ENCODE measurements at places on chromosomes 6 and 20.

- no peak for DNase-seq
Observed at GRCh38 chr20:24027229-24027628, 38.6 kb upstream of the GGTLC1 start.

DNA sequence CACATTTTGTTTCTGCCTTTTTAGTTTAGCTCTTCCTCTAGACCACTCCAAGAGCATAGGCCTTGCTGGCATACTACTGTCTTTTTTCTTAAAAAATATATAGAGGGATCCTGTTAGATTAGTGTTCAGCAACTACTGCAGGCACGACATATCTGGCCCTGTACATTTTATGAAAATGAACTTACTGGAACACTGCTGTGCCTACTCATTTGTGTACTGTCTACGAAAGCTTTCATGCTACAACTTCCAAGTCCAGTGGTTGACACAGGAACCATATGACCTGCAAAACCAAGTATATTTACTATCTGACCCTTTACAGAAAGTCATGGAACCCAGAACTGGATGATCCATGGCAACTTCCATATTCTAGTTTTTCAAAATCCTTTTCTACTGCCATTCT lies 66.6 kb upstream of the SPTLC3 start:
- DNase-seq: no peak

DNA sequence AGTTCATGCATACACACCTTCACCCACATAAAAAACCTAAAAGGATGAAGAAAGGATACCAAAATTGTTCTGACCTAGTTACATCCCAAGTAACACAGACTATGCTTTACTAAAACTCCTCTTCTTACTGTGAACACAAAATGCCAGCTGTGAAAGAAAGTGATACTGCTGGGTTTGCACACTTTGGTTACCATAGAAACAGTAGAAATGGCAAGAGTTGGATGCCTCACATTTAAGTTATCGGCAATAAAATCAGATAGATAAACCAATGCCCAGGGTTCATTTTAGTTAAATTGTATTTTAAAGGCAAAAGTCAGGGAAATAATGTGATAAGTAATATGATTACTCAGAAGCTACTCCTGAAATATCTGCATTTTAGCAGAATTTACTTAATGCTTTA lies 161.9 kb downstream of the CDK19 start:
- no peak for DNase-seq

- DNase-seq: no peak
Observed at GRCh38 chr20:43662943-43663655, 3.8 kb upstream of the MYBL2 start.

DNA sequence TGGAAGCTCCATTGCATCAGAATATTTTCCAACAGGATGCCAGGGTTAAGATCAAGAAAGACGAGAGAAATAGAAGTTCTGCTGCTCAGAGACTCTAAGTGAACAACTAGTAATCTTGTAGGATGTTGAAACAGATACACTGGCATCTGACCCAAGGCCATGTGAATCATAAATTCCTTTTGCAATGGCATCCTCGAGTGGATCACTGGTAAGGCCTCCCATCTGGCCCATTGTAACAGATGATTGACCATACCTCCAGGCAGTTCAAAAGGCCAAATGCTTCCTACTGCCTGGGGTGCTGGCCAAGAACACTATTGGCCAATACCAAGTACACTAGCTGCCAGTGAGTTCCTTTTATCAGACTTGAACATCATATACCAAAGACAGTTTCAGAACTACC lies 9.9 kb upstream of the SLC17A3 start:
- DNase-seq: no peak

DNA sequence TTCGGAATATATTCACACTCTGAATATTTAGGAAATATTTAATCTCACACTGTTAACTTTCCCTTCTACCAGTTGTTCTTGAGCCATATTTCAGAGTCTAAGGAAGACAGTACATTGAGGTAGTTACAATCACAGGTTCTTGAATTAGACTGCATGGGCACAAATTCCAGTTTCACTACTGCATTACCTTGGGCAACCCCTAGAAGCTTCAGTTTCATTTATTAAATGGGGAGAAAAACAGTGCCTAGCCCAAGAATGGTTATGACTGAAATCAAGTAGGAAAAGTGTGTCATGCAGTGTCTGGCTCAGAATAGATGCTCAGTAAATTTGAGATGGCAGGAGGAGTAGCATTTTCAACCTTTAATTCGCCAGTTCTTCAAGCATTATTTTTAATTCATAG lies 124.5 kb upstream of the SAMD5 start:
- DNase-seq: no peak

- DNase-seq: no peak
Observed at GRCh38 chr6:125812394-125813292, 21.9 kb downstream of the NCOA7 start.

- DNase-seq: no peak
Observed at GRCh38 chr6:126812010-126812409, 306.5 kb upstream of the RSPO3 start.

GRCh38 chr6:38775870-38776269 lies 60.8 kb downstream of the DNAH8 start:
- no peak for DNase-seq

GRCh38 chr6:24985323-24985722 lies 49.6 kb upstream of the RIPOR2 start:
- no peak for DNase-seq

- no peak for DNase-seq
Observed at GRCh38 chr6:70045413-70045812, 179.1 kb downstream of the COL19A1 start.

DNA sequence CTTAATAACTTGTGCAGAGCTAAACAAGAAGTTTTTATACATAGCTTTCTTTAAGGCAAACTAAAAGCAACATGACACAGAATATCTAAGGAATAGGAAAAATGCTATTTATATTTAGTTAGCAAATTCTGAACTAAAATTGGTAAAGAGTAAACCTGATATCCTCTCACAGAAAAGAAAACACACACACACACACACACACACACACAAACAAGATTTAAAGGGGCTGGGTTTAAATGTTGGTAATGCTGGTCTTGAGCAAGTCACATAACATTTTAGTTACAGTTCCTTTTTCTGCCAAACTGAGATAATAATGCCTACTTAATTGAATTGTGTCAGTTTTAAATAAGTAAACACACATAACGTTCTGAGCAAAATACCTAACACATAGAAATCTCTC lies 1.6 kb downstream of the TRDN start:
- no peak for DNase-seq

DNA sequence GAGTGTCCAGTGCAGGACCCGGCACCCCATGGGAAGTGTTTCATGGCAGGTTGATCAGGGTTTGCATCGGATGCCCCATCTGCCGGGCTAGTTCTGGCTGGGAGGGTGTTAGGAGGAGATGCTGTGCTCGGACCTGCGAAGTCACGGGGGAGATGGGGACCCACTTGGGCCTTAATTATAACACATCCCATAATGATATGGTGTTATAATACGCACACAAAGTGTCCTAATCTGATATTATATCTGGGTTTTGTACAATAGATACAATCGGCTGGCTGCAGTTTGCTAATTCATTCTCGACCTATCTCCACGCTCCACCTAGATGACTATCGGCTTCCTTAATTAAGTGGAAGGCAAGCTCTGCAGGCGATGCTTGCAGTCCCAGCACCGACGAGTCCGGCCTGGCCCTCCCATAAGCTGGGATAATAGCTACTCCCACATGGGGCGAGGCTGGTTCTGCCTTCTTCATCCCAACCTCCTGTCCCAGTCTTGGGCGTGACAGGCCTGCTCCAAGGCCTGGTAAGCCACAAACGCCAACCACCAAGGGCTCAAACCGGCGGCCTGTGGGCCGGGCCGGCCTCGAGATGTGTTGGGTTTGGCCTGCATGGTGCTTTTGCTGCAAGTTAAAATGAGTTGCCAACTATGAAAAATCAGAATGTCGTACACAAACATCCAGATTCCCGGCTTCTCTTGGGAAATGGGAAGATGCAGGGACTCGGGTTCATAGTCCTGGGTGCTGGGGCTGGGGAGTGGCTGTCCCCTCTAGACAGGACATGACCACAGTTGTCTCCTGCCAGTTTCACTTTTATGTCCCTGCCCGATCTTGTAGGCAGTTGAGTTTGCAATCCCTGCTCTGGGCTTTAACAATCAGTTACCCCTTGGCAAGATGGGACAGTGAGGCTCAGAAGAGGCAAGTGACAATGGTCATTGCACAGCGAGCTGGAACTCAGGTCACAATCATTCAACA lies 32.7 kb downstream of the CEBPB start:
- DNase-seq: no peak

DNA sequence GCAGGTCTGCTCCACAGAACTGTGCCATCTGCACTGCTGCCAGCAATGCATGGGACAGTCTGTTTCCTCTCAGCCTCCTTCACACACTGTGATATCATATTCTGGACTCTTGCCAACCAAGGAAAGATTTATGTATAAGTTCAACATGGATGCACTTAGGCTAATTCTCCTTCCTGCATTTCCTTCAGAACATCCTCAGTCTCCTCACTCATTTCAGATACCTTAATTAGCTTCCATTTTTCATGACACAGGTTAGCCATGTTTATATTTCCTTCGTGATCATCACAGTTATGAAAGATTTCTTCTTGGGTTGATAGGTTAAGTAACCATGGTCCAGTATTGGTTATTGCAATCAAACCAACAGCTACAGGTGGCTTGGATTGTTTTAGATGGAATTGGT lies 46.4 kb upstream of the DDR1 start:
- DNase-seq: no peak

DNA sequence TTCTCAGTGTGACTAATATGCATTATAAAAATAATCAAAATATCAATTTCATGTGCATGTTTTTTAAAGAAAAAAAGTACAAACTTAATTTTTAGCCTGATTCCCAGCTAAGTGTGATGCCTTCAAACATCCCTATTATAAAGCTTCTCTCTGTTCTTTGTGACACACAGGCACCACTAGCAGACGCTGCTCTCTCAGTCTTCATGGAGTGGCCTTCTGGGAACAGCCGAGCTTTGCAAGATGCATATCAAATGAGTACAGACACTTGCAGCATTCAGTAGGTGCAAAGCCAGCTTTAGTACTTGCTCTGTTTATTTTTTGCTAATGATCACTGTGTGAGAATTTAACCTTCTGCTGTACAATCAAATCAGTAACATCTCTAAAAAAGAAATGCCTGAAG lies 340.0 kb downstream of the ADGRB3 start:
- no peak for DNase-seq

All from H1 (cell line).